ENCODE measurements at places on chromosomes 3 and 15.

GRCh38 chr3:53709860-53710674, 136.2 kb downstream of the CHDH start:
- peak; percentile 41 for DNase-seq

- DNase-seq: peak; percentile 72
Observed at GRCh38 chr3:193030276-193030675, 112.6 kb upstream of the MB21D2 start.

- no peak for DNase-seq
Observed at GRCh38 chr3:27553886-27554540, 69.8 kb upstream of the SLC4A7 start.

GRCh38 chr15:64619880-64620839, 155.2 kb downstream of the RBPMS2 start:
- no peak for DNase-seq

- DNase-seq: no peak
Observed at GRCh38 chr15:78203346-78204225, 30.8 kb downstream of the ACSBG1 start.

DNA sequence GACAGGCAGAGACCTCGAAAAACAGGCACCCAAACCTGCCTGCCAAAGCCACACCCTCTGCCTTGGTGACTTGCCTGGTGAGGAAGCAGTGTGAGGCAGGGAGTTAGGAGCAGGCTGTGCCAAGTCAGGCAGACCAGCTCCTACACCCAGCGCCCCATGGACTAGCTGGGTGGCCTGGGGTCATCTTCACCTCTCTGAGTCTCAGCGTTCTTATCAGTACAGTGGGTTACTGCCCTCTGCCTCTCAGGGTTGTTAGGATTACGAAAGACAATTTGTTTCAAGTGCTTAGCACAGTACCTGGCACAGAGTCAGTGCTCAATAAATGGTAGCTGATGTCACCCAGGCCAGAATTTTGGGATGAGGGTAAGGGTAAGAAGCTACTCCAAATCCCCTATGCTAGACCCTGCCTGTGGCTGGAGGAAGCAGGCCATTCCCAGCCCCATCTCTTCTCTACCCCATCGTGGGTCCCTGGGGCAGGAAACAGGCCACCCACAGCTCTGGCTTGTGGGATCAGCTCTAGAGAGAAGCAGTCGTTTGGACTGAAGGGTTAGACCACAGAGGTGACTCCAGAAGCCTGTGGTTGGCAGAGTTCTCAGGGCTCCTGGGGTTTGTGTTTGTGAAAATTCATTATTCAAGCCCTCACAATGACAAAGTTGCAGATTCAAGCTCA, 10.1 kb downstream of the SLC51B start:
- DNase-seq: no peak

DNA sequence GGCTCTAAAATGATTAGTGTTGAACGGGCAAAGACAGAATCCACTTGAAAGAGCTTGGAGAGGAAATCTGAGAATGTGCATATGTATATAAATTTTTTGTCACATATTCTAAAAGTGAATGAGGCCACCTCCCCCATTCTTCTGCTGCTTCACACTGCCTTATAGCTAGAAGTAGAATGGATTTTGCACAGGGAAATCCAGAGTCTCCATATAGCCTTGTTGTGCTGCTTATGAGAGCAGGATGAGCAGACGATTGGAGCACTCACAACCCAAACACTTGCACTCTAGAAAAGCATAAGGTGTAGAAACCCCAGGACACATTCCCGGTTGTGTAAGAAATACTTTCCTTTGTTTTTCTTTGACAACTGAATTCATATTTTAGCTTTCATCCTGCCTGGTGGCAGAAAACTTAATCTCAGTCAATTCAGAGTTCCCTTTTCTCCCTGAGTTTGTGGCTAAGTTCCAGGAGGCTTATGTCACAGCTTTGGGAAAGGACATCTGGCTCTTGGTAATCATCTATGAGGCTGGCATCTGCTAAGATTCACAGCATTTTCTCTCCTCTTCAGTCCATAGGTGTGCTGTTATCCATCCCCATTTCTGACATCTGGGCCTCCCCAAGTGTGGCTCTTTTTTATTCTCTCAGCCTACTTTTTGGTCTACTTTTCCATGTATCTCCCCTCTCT, 188.4 kb upstream of the PFN2 start:
- DNase-seq: no peak

DNA sequence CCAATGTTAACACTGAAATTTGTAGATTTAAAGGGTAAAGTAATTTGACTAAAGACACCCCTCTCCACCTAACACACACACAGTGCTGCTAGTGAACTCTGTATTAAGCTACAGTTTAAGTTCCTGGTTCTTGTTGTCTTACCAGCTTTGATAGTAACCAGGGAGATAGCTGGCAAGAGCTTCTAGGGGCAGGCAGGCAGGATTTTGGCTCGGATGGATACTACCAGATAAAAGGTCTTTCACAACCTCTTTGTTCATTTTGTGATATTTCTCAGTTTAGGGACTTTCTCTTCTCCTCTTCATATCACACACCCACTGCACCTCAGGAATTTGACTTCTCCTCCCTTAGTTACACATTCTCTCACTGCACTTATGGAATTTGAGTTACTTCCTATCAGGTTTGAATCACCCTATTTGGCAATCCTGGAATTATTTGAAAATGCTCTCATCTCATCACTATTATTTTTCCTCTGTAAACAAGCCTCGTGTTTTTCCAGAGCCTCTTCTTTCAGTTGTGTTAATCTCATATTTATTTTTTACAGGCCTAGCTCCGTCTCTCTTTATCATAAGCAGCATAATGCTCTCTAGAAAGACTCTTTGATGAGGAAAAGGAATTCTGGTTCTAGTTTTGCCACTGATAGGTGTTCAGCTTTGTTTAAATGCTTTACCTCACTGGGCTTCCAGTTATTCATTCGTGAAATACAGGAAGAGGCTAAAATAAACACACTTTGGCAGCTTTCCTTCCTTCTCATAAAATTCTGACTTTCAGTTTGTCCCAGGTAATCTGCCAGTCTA, 23.0 kb upstream of the CLDN1 start:
- DNase-seq: peak; percentile 24
